ENCODE measurements at places on chromosomes 12 and 14. TPM values are rescaled to one million over a fixed set of nuclear protein-coding genes. Genes with fewer than 3 reads are reported as not detected.
A peak's percentile ranks its signal among the peaks of the same experiment; 100 is the strongest.

TPH2 gene
- not detected for total RNA-seq

MYF6 gene
- not detected for total RNA-seq

OR11H7 gene
- not detected for total RNA-seq

LPAR5 gene
- 10.2 TPM for total RNA-seq

GLIPR1L2 gene
- 0.47 TPM for total RNA-seq

NTS gene
- total RNA-seq, result not detected

OVCH1 gene
- total RNA-seq, result not detected

MUCL1 gene
- total RNA-seq, result not detected

AQP2 gene
- total RNA-seq, result not detected

ADAM21 gene
- not detected for total RNA-seq

CAPZA3 gene
- total RNA-seq, result not detected

WSCD2 gene
- total RNA-seq, result not detected

GRCh38 chr12:95325501-95325900 is 107.9 kb downstream of the VEZT start:
- DNase-seq, result no peak

DNA sequence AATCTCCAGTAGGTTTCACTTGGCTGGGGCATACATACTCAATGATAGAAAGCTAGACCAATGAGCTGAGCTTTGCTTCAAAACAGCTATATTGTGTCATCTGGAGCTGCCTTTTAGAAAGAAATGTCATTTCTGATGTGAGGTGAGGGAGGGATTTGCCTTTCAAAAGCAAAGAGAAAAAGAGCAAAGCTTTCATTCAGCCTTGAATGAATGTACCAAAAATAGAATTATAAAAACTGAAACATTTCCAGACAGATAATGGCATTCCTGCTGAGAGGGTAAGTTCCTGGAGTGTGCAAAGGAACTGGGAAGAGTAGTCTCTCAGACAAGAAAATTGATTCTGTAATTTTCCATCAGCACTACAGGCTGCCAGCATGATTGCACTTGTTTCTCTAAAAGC is 710.0 kb downstream of the LRFN5 start:
- no peak for DNase-seq

- no peak for DNase-seq
Measured at GRCh38 chr12:38515912-38516311, 199.3 kb downstream of the ALG10B start.

DNA sequence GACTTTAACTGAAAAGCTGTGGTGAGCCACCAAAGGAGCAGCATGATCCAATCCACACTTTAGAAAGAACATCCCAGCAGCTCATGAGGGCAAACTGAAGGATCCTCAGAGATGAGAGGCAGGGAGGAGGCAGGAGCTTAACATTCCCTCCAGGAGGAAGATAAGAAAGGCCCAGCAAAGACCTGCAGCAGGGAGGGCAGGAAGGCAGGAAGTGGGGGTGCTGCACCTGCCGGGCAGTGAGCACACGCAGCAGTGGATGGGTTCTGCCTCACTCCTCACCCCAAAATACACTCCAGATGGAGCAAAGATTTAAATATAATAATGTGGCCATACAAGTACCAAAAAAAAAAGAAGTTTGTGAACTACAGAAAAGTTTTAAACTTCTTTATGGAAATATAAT is 48.4 kb downstream of the GCH1 start:
- no peak for DNase-seq

- DNase-seq, result peak; percentile 62
Measured at GRCh38 chr12:121799842-121800693, 3.7 kb upstream of the SETD1B start.

DNA sequence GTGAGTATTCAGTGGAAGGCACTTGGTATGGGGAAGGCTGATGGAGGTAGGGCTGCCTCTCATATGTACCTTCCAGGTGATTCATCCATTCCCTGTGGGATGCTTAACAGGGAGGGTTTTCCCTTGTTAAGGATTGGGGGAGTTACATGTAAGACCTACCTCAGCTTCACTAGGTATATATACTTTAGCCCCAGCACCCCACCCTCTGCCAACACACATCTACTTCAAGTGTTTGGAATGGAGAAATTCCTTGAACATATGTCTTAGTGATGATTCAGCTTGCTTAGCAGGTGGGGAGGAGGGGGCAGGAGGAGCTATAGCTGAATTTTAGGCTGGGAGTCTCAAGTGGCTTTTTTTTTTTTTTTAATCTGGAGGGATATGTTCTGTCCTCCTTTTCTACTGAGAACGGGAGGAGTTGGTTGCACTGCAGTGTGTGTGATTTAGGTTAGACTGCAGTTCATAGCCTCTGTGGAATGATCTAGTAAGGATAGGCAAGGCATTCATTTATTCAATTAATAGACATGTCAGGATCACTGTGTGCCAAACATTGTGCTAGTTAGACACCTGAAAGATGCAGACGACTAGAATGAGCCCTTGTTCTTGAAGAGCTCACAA is 1.7 kb downstream of the PIP4K2C start:
- no peak for DNase-seq

GRCh38 chr12:80810874-80811273 is 94.2 kb downstream of the MYF5 start:
- no peak for DNase-seq

GRCh38 chr14:97517566-97518234 is 720.5 kb downstream of the VRK1 start:
- no peak for DNase-seq

DNA sequence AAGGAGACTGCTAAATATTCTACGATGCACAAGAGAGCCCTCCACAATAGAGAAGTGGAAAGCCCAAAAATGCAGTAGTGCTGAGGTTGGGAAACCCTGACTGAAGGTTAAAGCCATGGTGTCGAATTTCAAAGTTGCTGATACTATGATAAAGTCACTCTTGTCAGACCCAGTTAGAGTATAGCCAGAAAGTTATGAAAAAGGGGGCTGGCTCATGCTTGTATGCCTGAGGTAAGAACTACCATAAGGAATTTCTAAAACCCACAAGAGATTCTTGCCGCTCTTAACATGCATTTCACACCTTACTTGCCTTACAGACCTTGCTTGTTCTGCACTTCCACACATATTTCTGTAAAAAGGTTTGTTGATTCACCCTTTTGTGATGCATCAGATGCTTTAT is 184.6 kb downstream of the SLC6A15 start:
- DNase-seq, result no peak

- DNase-seq, result no peak
Measured at GRCh38 chr12:122934722-122935121, 31.5 kb downstream of the ABCB9 start.

- DNase-seq, result no peak
Measured at GRCh38 chr14:74077401-74077800, 6.9 kb downstream of the ALDH6A1 start.

GRCh38 chr14:69002069-69002468 is 23.0 kb upstream of the ACTN1 start:
- no peak for DNase-seq

DNA sequence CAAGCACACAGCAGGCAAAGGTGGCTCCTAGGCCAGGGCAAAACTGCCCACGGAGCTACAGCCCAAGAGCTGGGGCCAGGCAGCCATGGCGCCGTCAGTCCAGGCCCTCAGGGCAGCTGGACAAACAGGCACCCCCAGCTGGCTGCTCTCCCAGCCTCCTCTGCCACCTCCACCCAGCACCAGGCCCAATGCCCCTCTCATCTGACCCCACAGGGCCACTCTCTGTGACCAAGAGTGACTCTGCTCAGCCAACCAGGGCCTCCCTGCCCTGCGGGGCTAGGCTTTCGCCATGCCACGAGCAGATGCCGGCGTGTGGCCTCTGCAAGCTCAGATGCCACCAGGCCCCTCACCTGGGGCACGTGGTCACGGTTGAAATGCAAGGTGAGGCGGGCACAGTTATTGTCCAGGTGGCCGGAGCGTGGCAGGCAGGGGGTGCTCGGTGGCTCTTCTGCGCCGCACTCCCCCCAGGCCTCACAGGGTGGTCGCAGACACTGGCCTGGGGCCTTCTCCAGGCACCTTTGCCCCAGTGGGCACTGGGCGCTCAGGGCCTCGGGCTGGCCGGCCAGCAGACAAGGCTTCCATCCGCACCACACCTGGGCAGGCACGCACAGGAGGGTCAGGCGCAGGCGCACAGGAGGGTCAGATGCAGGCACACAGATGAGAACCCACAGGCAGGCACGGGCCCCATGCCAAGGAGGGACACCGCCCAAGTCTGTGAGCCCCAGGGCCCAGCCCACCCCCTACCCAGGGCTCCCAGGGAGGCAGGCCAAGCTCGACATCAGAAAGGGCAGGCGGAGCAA is 23.0 kb downstream of the JAG2 start:
- peak; percentile 28 for DNase-seq

DNA sequence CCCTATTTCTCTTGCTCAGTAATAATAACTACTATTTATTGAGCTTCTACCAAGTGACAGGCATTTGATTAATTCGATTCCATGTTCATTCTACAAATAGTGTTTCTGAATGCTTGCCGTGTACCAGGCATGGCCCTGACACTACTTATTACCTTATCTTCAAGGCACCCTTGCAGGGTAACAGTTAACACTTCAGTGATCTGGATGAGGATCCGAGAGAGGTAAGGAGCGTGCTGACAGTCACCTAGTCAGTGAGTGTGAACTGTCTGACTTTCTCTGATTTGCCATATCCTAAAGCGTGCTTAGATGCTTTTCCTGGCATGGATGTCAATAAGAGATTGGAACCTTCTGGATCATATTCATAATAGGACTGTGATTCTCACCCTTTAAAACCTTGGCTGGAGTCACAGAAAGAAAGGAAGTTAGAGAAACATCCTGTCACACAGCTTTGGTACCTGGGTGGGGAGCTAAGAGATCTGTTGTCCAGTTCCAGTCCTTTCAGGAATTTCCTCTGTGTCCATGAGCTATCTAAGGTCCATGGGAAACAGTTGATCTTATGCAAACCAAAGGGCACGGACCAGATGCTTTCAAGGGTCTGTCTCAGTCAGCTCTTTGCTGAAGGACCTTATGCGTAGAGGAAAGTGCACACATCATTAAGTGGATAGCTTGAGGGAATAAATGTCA is 54.8 kb downstream of the PPFIBP1 start:
- no peak for DNase-seq

GRCh38 chr14:103243764-103244737 is 90.0 kb upstream of the EIF5 start:
- DNase-seq, result no peak

DNA sequence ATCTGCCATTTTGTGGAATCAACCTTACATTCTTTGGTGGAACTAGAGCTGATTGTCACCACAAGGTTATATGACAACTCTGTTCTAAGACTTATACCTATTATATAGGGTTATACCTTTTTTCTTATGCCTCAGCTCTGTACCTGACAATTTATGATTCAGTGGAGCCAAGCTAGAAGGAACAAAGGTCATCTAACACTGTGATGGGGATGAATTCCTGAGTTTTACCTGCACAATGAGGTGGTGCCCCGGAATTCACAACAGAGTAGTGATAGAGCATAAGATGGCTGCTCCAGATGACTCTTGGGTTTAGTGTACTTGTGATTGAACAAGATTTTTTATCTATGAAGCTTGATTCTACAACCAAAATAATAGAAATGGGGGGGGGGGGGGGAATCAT is 207.3 kb downstream of the PCNX1 start:
- DNase-seq, result no peak

GRCh38 chr12:69096669-69097335 is 142.6 kb upstream of the CPSF6 start:
- DNase-seq, result no peak

GRCh38 chr12:9793779-9794395 is 33.2 kb upstream of the CD69 start:
- peak; percentile 31 for DNase-seq

DNA sequence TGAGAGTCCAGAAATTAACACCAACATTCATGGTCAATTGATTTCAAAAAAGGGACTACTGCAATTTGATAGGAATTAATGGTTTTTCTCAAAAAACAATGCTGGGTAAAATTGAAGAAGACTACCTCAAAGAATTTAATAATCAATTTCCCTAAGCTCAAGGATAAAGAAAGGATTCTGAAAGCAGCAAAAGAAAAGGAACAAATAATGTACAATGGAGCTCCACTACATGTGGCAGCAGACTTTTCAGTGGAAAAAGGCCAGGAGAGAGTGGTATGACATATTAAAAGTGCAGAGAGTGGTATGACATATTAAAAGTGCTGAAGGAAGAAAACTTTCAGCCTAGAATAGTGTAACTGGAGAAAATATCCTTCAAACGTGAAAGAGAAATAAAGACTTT is 15.6 kb upstream of the TAS2R43 start:
- no peak for DNase-seq

DNA sequence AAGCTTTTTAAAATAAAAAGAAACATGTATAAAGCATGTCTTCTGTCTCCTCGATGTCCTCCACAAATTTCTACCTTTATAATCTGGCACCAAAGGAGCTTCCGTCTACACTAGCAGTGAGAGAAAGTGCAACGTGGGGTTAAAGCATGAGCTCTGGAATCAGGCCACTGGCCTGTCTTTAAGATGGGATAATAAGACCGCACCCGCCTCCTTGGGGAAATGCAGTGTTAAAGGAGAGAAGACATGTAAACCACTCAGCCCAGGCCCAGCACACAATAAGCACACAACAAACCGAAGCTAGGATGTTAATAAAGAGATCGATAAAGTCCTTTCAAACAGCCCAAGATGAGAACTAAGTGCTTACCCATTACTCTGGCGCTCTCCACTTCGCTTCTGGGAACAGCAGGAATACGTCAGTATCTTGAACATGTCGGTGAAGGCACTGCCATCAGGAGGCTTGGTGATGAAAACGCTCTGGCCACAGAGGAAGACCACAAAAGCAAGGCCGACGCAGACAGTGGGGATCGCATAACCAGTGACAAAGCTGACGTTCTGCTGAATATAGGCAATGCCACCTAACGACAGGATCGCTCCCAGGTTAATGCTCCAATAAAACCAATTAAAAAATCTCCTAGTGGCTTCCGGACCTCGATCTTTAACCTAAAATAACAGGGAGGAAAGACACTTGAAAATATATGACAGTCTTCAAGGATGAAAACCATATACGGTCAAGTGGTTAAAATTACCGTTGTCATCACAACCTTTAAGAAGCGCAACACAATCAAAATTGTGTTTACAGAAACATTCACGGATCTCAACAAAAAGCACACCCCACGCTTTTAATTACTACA is 9.1 kb downstream of the SLC15A4 start:
- DNase-seq, result no peak

DNA sequence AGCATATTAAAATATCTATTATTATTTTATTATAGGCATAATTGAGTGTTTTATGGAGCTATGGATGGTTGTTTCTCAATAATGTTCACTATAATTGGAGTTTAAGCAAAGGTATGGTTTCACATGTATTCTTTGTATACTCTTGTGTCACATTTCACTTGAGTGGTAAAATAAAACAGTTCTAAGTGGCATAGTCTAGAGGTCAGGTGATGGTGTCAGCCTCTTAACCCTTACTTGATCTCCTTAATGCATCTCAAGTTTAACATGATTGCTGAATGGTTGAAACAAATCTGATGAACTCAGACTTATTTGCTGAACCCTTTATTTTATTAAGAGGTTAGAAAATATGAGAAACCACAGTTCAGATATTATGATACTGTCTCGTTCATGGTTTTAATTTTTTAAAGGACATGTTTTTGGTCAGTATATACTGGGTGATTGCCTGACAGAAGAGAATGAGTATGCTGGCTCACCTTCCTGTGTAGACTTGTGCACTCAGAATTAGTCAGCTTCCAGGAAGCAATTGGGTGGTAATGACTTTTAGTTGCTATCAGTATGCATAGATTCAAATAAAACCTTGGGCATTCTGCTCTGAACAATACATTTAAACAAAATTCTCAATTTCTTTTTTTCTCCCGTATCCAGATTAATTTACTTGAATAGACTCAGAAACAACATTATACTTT is 464.6 kb downstream of the PCNX1 start:
- DNase-seq, result no peak

All from CD4-positive, alpha-beta memory T cell (primary cell).